ENCODE measurements at places on chromosomes 2 and 18.

- DNase-seq: no peak
Measured at GRCh38 chr2:74759986-74760385, 73.9 kb upstream of the HK2 start.

- no peak for DNase-seq
Measured at GRCh38 chr2:143802871-143803650, 673.8 kb downstream of the ARHGAP15 start.

DNA sequence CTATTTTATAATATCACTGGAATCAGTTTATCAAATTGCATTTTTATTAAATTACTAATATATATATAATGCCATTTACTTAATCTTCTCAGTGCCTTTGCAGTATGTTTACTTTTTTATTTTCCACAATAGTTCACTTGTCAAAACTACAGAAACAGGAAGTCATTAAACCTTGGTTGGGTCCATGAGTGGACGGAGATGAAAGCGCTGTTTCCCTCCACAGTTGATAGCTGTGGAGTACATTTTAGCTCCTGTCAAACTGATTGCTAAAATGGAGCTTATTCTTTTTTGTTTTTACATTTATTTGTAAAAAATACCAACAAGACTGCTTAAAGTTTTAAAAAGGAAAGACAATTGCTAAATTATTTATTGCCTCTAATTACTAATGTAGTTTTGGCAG lies 19.2 kb downstream of the MFF start:
- no peak for DNase-seq

- no peak for DNase-seq
Measured at GRCh38 chr2:136325844-136326331, 207.9 kb upstream of the CXCR4 start.

DNA sequence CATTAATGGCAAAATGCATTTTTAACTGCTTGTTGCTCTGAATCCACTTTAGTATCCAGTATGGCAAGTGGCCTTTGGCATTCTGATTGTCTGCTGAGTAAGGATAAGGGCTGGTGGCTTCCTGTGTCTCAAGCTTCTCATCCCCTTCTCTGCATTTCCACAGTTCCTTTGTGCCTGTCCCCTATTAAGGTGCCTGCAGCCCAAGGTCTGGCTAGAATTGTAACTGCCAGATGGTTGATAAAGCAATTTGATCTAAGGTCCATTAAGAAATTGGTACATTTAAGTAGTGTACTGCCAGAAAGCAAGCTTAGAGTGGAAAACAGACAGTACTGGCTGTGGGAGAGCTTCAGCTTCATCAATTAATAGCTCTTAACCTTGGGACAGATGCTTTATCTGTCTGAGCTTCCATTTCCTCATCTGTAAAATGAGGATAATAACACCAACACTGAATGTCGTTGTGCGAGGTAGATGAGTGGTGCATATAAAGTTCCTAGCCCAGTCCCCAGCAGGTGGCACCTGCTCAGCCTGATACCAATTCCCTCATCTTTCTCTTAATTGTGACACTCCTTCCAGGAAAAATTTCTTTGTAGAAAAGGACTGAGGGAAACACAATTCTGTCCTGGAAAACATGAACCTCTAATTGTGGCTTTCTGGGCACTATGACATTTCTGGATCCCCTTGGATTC lies 570.6 kb upstream of the GCFC2 start:
- no peak for DNase-seq

DNA sequence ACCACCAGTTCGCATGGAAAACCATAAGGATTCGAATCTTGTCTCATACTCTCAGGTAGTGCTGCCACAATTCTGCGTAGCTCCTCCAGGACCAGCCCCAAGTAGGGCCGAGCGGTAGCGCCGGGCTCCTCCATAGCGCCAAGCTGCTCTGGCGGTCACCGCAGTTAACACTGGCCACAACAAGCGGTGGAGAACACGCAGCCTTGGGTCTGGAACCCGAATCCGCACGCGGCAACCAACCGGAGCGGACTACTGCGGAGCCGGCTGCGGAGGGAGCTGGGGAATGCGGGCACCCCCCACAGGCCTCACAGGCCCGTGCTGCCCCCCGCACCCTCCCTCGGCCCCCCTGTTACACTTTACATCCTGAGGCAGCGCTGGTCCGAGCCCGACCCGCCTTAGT lies 531.5 kb downstream of the STK39 start:
- DNase-seq: no peak

DNA sequence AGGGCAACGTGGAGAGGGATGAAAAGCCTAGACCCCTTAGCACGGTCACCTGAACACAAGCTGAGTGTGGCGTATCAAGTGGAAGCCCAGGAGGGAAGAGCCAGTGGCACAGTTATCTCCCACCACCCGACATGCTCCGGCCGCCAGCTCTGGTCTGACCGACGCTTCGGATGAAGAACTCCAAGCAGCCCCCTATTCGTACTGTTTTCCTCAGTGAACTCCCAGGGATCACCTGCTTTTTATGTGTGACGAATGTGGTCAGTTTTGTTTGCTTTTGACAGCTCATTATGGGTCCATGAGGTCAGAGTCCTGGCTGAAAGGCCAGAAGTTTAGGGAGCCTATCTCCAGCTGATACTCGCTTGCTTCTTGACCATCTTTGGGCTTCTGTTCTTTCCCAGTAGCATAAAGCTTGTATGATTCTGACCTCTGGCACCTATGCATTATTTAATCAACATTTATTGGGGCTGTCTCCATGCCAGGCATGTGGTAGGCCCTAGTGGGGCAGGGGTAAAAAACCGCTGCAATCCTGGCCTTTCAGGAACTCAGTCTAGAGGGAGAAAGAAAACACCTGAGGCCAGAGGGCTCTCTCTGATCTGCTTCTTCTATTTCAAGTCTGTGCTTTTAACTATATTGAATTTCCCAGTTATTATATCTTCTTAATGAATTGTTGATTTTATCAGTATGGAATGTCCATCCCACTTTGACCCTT lies 33.0 kb upstream of the MRPL33 start:
- DNase-seq: no peak

- DNase-seq: no peak
Measured at GRCh38 chr2:134401789-134402188, 147.9 kb downstream of the MGAT5 start.

DNA sequence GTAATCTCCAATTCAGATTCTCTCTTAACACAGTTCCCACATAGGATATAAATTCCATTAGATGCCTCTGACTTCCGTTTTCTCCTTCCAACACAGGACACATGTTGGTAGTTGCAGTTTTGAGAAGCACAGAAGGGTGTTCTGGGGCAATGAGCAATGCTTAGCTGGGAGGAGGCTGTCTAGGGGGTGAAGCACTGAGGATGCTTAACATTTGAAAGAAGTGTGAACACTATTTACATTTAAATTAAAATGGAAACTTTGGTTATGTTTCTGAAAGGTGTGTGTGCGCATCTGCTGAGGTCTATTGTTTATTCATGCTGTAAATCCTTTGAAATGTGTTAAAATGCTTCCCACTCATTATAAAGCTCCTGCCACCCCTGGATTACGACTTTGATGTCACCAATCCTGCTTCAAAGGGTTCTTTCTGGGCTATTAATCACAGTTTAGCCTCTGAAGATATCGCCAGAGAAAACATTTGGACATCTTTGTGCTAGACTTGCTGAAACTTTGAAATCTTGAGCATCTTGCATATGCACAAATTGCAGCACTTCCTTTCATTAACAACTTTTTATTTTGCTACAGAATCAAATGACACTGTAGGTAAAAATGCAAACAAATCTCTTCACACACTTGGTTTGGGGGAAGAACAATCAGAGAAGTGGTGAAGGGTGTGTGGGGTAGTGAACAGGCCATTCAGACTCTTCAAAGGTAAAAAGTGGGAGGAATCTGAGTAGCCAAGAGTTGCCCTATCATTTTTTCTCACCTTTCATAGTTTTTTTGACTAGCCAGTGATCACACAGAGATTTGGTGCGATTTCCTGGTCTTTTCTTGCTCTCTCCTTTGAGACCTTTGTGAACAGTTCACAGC lies 258.4 kb downstream of the MYO3B start:
- DNase-seq: no peak

DNA sequence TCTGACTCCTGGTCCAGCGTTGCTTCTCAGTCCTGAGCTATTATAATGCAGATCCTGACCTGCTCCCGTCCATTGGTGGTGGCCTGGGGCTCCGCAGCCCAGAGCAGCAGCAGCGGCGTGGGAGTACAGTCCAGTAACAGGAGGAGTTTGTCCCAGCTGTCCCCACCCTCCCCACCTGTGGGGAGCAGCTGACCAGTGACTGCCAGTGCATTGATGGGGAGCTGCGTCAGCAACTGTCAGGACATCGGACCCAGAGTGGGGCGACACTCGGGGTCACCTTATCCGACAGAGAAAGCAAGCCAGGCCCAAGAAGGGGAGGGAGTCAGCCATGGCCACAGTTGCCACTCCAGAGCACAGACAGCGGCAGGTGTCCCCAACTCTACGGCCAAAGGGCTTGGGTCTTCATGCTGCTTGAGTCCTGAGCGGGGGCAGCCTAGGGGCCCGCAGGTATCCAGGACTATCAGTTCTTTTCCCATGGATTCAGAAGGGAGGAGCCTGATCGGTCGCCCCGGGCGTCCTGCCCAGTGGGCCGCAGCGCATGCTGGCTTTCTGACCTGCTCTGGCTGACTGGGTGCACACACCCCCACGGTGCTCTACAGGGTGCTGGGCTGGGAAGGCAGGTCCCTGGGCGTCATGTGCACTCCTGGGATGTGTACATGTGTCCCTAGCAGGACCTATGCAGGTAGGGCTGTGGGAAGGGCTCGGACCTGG lies 29.7 kb downstream of the DNMT3A start:
- DNase-seq: no peak

DNA sequence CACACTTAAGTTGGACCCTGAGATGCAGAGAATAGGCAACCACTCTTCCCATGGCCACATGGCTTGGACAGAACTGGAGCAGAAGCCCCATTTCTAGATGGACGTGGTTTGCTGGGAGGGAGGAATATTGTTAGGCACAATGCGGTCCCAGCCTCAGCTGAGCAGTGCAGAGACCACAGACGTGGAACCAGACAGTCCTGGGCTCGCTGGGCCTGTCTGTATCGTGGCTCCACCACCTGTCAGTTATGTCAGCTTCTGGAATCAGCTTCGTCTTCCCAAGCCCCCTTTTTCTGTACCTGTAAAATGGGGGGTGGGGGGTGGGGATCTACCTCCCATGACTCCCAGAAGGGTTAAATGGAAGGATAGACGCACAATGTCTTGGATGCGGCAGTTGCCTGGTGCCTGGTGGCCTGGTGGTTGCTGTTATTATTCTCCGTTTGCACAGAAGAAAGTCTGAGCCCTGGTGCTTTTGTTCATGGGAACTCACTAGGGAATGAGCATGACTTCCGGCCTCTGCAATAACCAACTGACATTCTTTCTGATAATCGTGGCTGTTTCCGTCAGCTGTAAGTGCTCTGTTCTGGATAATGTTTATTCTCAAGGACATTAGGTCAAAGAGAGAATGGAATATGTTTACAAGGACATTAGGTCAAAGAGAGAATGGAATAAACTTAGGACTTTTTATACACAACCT lies 31.4 kb downstream of the COLEC11 start:
- DNase-seq: no peak

GRCh38 chr2:45583977-45584376 lies 27.1 kb downstream of the SRBD1 start:
- no peak for DNase-seq

GRCh38 chr2:102258025-102258385 lies 53.4 kb upstream of the IL1RL1 start:
- DNase-seq: no peak

DNA sequence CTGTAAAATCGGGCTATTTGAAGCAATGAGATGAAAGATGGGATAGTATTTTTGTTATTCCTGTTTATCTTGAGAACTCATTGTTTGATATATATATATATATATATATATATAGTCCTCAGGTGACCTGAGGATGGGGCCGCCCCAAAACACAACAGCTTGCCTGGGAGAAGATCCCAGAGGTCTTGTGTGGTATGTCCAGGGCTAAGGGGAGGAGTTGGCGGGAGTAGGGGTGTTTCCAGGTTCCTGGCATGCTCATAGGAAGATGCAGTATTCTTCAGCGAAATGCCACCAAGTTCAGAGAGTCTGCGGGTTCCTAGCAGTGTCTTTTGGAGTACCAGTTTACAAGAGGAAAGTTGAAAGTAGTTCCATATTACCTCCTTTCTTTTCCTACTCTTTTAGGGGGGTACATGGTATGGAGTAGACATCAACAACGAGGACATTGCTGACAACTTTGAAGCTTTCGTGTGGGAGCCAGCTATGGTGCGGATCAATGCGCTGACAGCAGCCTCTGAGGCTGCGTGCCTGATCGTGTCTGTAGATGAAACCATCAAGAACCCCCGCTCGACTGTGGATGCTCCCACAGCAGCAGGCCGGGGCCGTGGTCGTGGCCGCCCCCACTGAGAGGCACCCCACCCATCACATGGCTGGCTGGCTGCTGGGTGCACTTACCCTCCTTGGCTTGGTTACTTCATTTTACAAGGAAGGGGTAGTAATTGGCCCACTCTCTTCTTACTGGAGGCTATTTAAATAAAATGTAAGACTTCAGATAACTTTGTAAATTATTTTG lies 18.3 kb downstream of the CCT7 start:
- no peak for DNase-seq
